ENCODE measurements at places on chromosomes 6 and 20. TPM values are rescaled to one million over a fixed set of nuclear protein-coding genes. Genes with fewer than 3 reads are reported as not detected.

The KCNB1 gene
- 0.47 TPM for polyA plus RNA-seq

DNA sequence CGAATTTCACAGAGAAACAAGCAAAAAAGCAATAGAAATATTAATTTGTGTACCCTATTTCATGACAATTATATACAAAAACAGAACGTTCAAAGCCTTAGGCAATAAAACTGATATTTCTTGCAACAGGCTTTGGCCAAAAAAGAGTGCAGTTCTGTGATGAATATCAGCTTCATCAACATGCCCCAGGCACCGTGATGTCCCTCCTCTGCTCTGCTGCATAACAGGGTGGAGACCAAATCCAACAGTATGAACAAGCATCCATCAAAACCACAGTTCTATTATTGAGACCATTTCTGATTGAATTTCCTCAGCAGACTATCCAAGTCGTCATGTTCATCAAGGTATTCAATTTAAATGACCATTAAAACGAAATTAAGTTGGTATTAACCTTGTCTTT lies 722.6 kb upstream of the NRSN1 start:
- DNase-seq: no peak

The RIMS1 gene
- polyA plus RNA-seq: 0.35 TPM

- no peak for DNase-seq
Measured at GRCh38 chr6:24257282-24257681, 100.6 kb downstream of the DCDC2 start.

- no peak for DNase-seq
Measured at GRCh38 chr6:33107641-33108040, 31.9 kb downstream of the HLA-DPB1 start.

DNA sequence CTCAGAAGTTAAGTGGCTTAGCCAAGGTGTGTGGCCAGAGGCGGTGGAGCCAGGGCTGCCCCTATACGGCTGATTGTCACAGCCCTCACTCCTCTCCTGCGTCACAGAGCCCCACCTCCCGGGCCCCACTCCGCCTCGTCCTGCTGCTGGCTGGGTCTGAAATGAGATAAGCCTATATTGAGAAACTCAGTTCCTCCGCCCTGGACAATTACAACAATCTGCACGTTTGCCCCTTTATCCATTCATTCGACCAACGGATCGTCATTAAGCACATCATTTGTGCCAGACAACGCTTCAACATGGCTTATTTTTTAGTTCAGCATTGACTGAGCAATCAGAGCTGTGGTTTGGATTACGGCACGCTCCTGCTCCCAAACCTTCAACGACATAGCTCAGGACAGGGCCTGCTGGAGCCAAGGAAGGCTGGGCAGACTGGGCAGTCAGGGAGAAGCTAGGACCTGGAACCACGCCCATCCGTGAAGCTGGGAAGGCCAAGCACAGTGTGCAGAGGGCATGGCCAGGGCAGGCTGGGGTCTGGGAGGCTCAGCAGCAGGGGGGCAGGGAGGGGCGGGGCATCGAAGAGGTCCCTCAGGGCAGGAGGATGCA lies 16.6 kb upstream of the EZR start:
- DNase-seq: no peak

DNA sequence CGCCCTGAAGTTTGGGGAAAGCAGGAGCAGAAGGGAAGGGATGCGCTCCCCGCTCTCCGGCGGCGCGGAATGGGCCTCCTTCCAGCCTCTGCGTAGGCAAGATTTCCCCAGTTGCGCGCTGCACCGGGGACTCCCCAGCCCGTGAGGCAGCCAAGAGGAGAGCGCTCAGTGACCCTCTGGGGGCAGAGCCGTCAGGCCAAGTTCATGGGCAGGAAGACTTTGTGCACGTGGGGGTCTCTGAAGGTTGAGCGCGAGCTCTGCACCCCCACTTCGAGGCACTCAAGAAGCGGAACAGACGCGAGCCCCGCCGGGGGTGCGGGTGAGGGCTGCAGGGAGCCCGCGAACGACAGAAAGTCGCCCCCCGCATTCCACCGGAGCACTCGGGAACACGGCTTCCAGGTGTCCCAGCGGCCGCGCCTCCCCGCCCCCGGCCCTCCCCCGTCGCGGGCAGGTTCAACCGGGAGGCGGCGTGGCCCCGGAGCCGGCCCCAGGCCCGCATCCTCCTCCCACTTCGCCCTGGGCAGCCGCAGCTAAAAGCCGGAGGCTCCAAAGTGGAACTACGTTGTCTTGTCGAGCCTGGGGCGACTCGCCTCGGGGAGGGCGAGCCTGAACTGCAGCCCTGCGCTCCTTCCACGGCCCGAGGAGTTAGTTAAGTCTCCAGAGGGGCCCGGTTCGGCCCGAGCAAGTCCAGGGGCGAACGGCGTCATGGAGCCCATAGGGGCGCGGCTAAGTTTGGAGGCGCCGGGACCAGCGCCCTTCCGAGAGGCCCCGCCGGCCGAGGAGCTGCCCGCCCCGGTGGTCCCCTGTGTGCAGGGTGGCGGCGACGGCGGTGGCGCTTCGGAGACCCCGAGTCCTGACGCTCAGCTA lies at the start of gene PPP1R3G:
Gene PPP1R3G, plus strand, starts transcription at position 561 of the 867 bp plus-strand sequence. Its CDS starts 145 bp downstream, at position 706.
- DNase-seq: peak; percentile 75

The BMP6 gene
- polyA plus RNA-seq: 2.0 TPM

- DNase-seq: no peak
Measured at GRCh38 chr6:25697537-25698340, 45.7 kb downstream of the SCGN start.

DNA sequence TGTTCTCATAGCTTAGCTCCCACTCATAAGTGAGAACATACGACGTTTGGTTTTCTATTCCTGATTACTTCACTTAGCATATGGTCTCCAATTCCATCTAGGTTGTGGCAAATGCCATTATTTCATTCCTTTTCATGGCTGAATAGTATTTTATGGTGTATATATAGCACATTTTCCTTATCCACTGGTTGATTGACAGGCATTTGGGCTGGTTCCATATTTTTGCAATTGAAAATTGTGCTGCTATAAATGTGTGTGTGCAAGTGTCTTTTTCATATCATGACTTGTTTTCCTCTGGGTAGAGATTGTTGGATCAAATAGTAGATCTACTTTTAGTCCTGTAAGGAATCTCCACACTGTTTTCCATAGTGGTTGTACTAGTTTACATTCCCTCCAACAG lies 133.0 kb upstream of the TAB2 start:
- no peak for DNase-seq

DNA sequence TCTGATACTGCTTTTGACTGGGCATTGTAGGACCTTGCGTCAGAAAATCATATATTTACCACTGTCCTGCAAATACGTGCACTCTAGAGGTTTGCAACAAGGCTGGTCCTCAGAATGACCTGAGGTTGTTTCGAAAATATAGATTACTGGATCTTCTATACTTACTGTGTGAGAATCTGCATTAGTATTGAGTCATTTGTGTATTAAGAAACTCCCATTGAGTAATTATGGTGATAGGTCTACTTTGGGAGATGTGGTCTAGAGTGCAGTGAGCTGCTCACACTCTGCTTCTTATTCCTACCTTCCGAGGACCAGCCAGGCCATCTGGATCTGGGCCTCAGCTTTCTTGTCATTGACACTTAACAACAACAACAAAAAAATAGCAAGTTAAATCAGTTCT lies 9.6 kb downstream of the KLHL32 start:
- DNase-seq: no peak

GRCh38 chr6:66179361-66179760 lies 472.3 kb upstream of the EYS start:
- no peak for DNase-seq

DNA sequence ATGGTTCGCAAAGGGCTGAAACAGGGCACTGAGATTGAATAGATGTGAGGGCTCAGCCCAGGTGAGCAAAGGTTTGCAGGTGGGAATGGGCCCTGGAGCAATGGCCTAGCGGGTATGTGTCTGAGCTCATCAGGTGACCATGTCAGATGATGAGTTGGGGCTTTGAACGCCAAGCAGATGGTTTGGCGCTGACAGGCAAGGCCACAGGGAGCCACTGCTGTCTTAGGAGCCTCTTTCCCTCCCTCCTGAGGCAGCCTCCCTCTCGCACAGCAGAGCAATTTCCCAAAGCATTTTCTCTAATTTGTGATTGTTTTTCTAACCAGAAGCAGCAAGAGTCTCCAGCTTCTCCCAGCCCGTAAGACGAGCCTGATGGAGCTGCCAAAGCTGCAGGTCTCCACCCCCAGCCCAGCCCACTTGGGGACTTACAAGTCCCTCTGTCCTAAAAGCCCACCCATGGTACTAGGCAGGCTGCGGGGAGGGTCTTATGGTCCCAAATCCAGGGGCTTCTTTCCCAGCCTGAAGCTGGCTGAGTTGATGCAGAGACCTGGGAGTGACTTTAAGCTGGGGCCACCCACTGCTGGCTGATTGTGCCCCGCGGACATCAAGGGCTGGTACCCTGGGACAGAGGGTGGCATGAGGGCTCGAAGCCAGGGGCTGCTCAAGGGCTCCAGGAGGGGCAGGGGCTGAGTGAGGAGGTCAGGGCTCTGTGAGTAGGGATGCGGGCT lies 11.6 kb downstream of the CDH22 start:
- DNase-seq: no peak

DNA sequence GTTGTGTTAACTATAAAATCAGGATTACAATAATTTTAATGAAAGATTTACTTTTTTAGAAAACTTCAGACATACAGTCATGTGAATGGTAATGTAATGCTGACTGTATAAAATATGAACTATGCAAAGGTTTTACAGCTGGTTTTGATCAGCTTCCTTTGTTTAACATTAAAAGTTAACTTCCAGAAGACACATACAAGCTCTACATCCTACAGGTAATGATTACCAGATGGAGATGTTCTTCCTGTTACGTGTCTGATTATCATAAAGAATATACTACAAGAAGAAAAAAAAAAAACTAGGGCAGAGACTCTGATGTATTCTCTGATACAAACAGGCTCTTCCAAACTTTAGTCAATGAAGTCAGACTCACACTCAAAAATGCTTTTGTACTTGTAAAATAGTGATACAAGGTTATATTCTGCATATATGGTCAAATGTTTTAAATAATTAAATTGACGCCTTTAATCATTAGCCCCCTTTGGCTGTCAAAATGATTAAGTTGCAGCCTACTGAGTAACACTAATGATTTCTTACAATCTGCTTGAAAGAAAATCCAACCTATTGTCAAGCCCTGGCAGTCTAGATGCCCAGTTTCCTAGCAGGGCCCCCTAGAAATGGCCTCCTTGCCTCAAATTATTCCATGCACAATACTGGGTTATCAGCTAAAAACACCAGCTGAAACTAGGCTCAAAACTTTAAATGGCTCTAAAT lies 251.8 kb upstream of the RUNX2 start:
- no peak for DNase-seq

GRCh38 chr6:6826095-6826901 lies 237.8 kb downstream of the LY86 start:
- DNase-seq: no peak

- DNase-seq: no peak
Measured at GRCh38 chr6:130211691-130212090, 11.1 kb downstream of the SAMD3 start.

DNA sequence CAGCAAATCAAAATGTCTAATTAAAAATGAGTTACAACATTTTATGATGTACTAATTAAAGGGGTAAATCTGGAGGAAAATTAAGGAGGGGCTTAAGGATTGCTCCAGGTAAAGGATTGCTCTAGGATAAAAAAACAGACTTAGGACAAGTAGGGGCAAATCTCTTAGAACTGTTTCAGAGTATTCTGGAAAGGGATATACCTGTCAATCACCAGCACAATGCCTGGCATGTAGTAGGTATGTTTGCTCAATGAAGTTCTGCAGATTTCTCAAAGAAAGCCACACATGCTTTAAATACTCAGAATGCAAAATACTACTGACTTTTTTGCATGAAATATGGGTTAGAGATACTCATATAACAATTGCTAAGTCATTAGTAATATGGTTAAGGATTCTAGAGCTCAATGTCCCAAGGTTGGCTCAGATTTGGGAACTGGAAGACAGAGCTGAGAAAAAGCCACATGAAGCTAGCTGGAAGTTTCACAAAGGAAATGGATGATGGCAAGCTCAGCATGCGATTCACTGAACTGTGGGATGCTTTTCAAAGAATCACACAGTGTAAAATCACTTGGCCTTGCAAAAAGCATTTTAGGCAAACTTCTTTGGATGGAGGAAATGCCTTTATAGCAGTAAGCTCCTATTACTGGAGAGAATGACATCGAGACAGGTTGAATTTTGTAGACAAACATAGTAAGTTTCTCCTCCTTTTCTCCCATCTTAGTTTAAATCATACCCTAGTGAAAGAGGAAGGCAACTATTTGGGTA lies 72.8 kb downstream of the MAP3K5 start:
- no peak for DNase-seq

DNA sequence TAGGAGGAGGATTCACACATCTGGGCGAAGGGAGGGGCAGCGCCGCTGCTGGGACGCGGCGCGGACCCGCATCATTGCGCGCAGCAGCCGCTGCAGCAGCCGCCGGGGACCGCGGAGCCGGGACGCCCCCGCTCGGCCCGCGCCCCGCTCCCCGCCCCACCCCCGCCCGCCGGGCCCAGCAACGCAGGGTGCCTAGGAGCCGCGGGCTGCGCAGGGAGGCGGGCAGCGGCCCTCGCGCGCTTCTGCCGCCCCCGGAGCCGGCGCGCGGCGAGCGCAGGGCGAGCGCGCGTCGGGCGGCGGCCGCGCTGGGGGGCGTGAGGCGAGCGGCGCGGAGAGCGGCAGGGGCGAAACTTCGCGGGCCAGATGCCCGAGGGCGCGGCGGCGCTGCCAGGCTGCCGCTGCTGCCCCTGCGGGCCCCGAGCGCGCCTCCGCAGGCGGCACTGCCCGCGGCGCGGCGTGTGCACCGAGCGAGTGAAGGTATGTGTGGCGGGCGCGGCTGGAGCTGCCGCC lies at the start of gene NKAIN2:
Gene NKAIN2, plus strand, starts transcription at position 362 of the 510 bp plus-strand sequence.
- DNase-seq: no peak

The GPX5 gene
- polyA plus RNA-seq: 0.08 TPM

GRCh38 chr6:167933290-167933689 lies 64.2 kb upstream of the KIF25 start:
- DNase-seq: no peak

GRCh38 chr6:36555750-36556252 lies 8.5 kb upstream of the STK38 start:
- no peak for DNase-seq

GRCh38 chr6:11363881-11364576 lies 131.6 kb upstream of the NEDD9 start:
- DNase-seq: no peak

DNA sequence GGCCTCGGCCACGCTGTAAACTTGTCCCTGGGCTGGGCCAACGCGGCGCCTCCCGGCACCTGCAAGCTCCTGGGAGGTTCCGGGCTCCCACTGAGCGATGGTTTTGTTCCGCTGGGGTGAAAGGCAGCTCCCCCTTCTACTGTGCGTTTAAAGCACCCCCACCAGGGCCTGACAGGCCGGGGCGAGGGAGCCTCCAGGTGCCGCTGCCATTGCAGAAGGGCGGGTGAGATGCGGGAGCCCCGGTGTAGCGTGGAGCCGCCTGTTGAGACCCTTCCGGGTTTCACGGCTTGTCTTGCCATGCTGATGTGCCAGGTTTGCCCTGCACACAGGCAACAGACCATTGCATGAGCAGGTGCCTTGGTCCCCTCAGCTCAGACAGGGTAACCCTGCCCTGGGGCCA lies 2.9 kb downstream of the COL20A1 start:
- DNase-seq: peak; percentile 72

- DNase-seq: no peak
Measured at GRCh38 chr20:9375221-9375681, 139.1 kb upstream of the LAMP5 start.

The FAM210B gene
- 7.5 TPM for polyA plus RNA-seq

The DEFB124 gene
- not detected for polyA plus RNA-seq

The CST4 gene
- not detected for polyA plus RNA-seq

- DNase-seq: peak; percentile 97
Measured at GRCh38 chr6:32047855-32048766, 9.9 kb downstream of the CYP21A2 start.

The MAFB gene
- 0.83 TPM for polyA plus RNA-seq

The IRF4 gene
- 0.77 TPM for polyA plus RNA-seq

- no peak for DNase-seq
Measured at GRCh38 chr6:113318575-113318917, 538.6 kb upstream of the MARCKS start.

GRCh38 chr20:59589086-59589684 lies 15.2 kb upstream of the PHACTR3 start:
- DNase-seq: no peak

All from H1 (cell line).